ENCODE measurements at places on chromosomes 7 and 10.

DNA sequence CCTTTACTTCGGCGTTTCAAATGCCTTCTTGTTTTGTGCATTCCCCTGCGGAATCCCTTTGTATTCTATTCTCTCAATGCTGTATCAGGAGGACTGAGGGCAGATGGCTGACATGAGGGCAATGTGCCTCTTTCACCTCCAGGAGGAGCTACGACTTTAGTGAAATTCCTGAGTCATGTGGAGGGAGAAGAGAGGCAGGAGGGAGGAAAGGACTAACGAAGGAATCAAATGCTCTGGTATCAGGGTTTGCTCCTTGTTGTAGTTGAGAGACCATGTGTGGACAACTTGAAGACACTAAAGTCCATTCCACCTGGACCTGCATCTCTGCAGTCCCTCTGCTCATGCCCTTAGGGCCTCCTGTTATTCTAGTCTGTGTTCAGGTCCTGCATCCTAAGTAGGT, 40.2 kb upstream of the PRSS58 start:
- peak; percentile 6 for DNase-seq

GRCh38 chr7:19290968-19291367, 145.7 kb upstream of the FERD3L start:
- DNase-seq: peak; percentile 12

DNA sequence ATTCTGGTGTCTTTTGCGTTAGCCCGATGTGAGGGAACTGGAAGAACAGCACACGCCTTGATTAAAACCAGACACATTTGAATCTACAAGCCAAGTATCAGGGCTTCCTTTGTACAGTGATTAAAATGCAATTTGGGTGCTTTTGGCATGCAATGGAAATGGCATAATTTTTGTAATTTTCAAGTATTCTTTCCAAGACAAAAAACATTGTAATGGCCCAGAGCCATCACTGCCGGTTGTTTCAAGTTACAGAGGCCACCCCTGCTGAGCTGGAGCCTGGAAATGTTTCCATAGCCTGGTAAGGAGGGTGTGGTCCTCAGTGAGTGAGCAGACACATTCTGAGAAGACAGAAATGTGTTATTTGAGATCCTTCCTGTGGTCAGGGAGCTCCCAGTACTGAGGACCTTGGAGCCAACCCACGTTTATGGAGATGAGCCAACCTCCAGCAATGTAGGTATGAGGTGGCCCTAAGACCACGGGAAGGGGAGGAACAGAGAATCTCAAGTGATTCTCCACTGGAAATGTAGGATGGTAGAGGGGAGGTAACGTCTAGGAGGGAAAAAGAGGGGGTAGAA, 20.9 kb downstream of the TEX36 start:
- DNase-seq: peak; percentile 95

- no peak for DNase-seq
These were observed 855 bp downstream of the YME1L1 start for GRCh38 chr10:27153329-27153728.

- no peak for DNase-seq
These were observed 21.5 kb downstream of the AKR1C8 start for GRCh38 chr10:5163487-5163886.

- no peak for DNase-seq
These were observed 54.3 kb upstream of the PDGFA start for GRCh38 chr7:573933-574381.

DNA sequence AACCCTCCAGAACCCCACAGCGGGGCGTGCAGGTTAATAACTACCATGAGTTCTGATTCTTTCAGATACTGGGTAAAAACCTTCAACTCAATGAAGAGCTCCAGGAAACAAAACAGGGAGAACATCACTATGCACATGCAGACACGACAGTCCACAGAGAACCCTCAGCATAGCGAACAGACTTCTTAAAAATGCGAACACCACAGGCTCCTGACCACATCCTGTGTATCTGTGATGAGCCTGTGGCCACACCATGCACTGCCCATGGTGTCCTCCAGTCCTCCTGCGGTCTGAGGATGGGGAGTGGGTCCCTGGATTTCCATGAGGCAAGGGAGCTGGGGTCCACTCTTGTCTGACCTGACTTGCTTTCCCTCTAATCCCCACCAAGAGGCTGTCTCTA, 107.2 kb downstream of the COBL start:
- DNase-seq: no peak

GRCh38 chr7:30927559-30927958, 15.9 kb downstream of the AQP1 start:
- DNase-seq: no peak

DNA sequence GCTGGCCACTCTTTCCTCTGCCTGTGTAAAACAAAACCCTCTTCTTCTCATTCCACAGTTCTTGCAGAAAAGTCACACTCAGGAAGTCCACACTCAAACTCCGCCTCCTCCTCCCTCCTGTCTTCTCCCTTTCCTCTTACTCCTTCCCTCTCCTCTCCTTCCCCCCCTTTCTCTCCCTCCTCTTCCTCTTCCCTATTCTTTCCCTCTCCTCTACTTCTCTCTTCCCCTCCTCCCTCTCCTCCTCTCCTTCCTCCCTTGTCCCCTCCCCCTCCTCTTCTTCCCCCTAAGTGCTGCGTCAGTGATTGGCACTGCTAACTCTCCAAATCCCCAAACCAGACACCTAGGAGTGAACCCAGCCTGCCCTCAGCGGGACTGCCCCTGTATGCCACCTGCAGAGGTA, 67.0 kb downstream of the ZNF467 start:
- DNase-seq: no peak

- DNase-seq: no peak
These were observed 467.0 kb upstream of the POT1 start for GRCh38 chr7:125396466-125397151.

All from fibroblast of skin of back (primary cell).